ENCODE measurements at places on chromosomes 3 and 15. TPM values are rescaled to one million over a fixed set of nuclear protein-coding genes. Genes with fewer than 3 reads are reported as not detected.

The ARIH1 gene
- total RNA-seq: 83.3 TPM

The SLC51B gene
- total RNA-seq: not detected

The MNS1 gene
- 2.8 TPM for total RNA-seq

The TERC gene
- total RNA-seq: 57.6 TPM

The CFAP100 gene
- total RNA-seq: 5.9 TPM

The GOLGA8M gene
- 1.3 TPM for total RNA-seq

The IL5RA gene
- total RNA-seq: 1.3 TPM

The GOLGA6L7 gene
- not detected for total RNA-seq

The TTLL13 gene
- total RNA-seq: not detected

The ECE2 gene
- 6.9 TPM for total RNA-seq

The MUC13 gene
- total RNA-seq: not detected

The PLA2G4F gene
- not detected for total RNA-seq

The CHRNA5 gene
- 6.6 TPM for total RNA-seq

The RTP3 gene
- not detected for total RNA-seq

The ACTRT3 gene
- 2.8 TPM for total RNA-seq

The GOLGA6D gene
- total RNA-seq: not detected

The LIPH gene
- total RNA-seq: not detected

The KBTBD13 gene
- total RNA-seq: not detected

The P3H2 gene
- 4.7 TPM for total RNA-seq

The RBPMS2 gene
- total RNA-seq: not detected

The TMF1 gene
- 48.8 TPM for total RNA-seq

The UPK1B gene
- not detected for total RNA-seq

The HCN4 gene
- total RNA-seq: 6.6 TPM

The SCAP gene
- total RNA-seq: 81.1 TPM

The CCR3 gene
- total RNA-seq: not detected

The UCN2 gene
- not detected for total RNA-seq

The QARS1 gene
- total RNA-seq: 170 TPM

The GOLGA6A gene
- not detected for total RNA-seq

The TMEM207 gene
- total RNA-seq: not detected

The WWTR1 gene
- total RNA-seq: 11.0 TPM

The CNOT10 gene
- total RNA-seq: 60.1 TPM

The SLC12A8 gene
- 6.9 TPM for total RNA-seq

The ANKRD34C gene
- total RNA-seq: not detected

The HES1 gene
- 14.7 TPM for total RNA-seq

The CX3CR1 gene
- 11.6 TPM for total RNA-seq

The ERC2 gene
- total RNA-seq: 87.3 TPM

The LMAN1L gene
- total RNA-seq: not detected

The CRABP1 gene
- total RNA-seq: 5.3 TPM

The LRRC31 gene
- total RNA-seq: not detected

The CCNB2 gene
- 9.7 TPM for total RNA-seq

The BFSP2 gene
- total RNA-seq: 2.5 TPM

The KLHL6 gene
- total RNA-seq: 0.63 TPM

The MORC1 gene
- total RNA-seq: not detected

The RARB gene
- 7.8 TPM for total RNA-seq

The FOXL2 gene
- total RNA-seq: 0.31 TPM

The LARP6 gene
- total RNA-seq: 17.5 TPM

The LRRN1 gene
- 49.1 TPM for total RNA-seq

The FOXB1 gene
- total RNA-seq: not detected

The CKMT1A gene
- total RNA-seq: 12.2 TPM

The GP5 gene
- total RNA-seq: not detected

The FOXL2NB gene
- total RNA-seq: 0.94 TPM

The TRPM7 gene
- total RNA-seq: 87.0 TPM

The WDR93 gene
- 0.63 TPM for total RNA-seq

The B3GNT5 gene
- 16.6 TPM for total RNA-seq

The PODXL2 gene
- 206 TPM for total RNA-seq
